ENCODE measurements at places on chromosomes 16 and 17.

DNA sequence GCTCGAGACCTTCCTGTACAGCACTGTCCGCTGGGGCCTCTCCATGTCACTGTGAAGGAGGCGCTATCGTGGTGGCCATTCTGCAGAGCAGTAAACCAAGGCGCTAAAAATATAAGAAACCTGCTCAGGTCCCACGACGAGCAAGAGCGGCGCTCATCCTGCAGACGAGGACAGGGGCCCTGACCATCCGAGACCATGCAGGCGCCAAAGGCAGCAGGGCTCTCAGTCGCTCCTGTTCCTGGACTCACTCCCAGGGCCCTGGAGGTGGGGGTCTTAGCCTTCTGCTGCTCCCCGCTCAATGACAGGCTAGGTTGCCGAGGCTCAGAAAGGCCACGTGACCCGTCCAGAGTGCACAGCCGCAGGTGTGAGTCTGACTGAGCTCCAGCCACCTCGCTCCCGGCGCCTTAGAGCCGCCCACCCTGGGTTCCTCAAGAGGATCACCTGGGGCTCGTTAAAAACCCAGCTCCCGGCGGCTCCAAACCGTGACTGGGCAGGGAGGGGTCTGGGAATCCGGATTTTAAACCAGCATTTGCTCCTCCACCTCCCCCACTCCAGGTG lies 509 bp upstream of the ATP2C2 start:
- DNase-seq: no peak

- DNase-seq: no peak
These were observed 25.8 kb downstream of the SMTNL2 start for GRCh38 chr17:4610162-4610561.

- DNase-seq: no peak
These were observed 56.7 kb downstream of the CFDP1 start for GRCh38 chr16:75376475-75377161.

DNA sequence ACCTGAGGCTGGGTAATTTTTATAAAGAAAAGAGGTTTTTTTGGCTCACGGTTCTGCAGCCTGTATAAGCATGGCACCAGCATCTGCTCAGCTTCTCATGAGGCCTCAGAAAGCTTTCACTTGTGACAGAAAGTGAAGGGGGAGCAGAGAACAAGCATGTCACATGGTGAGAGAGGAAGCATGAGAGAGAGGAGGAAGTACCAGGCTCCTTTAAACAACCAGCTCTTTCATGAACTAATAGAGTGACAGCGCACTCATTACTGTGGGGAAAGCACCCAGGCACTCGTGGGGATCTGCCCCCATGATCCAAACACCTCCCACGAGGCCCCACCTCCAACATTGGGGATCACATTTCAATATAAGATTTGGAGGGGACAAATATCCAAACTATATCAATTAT lies 86.8 kb downstream of the USP32 start:
- DNase-seq: no peak

DNA sequence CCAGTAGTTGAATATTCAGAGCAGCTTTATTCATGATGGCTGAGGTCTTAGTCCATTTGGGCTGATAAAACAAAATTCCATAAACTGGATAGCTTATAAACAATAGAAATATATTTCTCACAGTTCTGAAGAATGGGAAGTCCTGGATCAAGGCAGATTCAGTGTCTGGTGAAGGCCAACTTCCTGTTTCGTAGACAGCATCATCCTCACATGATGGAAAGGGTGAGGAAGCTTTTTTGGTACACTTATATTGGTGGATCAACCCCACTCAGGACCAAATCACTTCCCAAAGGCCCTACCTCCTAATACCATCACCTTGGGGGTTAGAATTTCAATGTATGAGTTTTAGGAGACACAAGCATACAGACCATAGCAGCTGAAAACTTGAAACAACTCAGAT lies 224.2 kb downstream of the CYB561 start:
- no peak for DNase-seq
